ENCODE measurements at places on chromosomes 2 and 18. TPM values are rescaled to one million over a fixed set of nuclear protein-coding genes. Genes with fewer than 3 reads are reported as not detected.

Gene VSNL1
- 4.9 TPM for polyA plus RNA-seq

Gene TUBA4B
- 0.20 TPM for polyA plus RNA-seq

Gene DSG1
- not detected for polyA plus RNA-seq

Gene RGPD4
- 0.03 TPM for polyA plus RNA-seq

Gene ASPRV1
- polyA plus RNA-seq = 2.9 TPM

Gene COLEC11
- polyA plus RNA-seq = 0.40 TPM

Gene CCDC68
- polyA plus RNA-seq = 0.39 TPM

DNA sequence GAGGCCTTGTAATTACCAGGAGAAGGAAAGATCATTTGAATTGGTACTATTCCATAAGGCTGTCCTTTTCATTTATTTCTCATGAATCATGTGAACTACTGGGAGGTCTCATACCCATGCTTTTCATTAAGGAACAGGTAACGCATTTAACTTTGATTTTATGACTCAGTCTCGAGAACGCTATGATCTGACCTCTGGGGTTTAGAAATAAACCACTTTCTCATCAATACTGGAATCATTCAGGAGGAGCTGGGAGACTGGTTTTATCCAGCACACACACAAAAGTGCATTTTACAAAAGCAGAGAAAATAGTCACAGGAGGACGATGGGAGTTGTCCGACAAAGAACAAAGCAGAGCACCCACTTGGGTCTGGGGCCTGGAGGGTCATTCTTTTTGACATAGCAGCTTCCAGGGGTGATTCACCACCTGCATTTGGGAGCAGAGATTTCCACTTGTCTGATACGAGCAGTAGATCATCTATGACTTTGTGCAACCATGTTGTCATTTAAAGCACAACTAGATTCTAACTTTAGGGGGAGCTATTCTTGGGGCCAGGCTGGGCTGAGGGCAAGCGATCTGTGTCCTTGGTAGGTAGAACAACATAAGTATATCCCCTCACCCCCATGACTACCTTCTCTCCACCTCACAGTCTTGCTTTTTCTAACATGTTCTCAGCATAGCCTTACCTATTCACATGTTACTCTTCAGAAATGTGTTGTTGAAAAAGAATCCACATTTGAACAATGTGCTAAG is 95.9 kb upstream of the SCG2 start:
- no peak for DNase-seq

- no peak for DNase-seq
These were observed 250.5 kb downstream of the CAMKMT start for GRCh38 chr2:44612276-44612675.

- DNase-seq = no peak
These were observed 157.1 kb downstream of the FTCDNL1 start for GRCh38 chr2:199693861-199694260.

GRCh38 chr2:205613970-205614559 is 68.2 kb upstream of the NRP2 start:
- DNase-seq = no peak

DNA sequence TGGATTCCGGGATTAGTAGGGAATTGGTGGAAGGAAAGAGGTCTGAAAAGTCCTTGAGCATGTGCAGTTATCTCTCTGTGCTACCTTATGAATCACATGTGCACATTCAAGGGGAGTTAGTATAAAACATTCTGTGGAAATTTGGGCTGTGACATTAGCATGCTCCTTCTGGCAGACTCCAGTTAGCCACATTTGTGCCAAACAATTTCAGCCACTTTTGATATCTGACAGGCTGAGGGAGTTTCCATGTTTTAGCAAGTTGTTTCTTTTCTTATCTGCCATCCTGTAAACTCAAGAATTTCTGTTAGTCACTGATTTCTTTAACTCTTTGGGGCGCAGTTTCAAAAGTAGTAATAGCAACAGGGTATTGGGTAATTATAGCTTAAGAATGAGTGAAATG is 28.3 kb upstream of the GYPC start:
- no peak for DNase-seq

DNA sequence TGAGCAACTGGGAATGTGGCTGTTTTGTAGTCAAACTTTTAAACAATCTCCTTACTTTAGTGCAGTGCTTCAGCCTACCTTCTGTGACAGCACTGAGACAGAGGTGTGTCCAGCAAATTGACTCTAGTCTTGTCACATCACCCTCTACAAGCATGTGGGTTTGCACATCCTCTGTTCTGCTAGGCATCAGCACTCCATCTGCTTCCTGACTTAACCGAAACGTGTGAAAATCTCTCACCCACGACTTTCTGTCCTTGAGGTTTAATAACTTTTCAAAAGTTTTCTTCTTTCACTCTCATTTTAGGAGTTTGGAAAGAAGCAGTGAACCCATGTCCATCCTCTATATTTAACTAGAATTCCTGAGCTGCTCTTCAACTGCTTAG is 42.6 kb downstream of the TTR start:
- DNase-seq = no peak

GRCh38 chr2:15668611-15669305 is 77.1 kb downstream of the DDX1 start:
- no peak for DNase-seq

- no peak for DNase-seq
These were observed 73.5 kb upstream of the SERTAD2 start for GRCh38 chr2:64727013-64727767.

DNA sequence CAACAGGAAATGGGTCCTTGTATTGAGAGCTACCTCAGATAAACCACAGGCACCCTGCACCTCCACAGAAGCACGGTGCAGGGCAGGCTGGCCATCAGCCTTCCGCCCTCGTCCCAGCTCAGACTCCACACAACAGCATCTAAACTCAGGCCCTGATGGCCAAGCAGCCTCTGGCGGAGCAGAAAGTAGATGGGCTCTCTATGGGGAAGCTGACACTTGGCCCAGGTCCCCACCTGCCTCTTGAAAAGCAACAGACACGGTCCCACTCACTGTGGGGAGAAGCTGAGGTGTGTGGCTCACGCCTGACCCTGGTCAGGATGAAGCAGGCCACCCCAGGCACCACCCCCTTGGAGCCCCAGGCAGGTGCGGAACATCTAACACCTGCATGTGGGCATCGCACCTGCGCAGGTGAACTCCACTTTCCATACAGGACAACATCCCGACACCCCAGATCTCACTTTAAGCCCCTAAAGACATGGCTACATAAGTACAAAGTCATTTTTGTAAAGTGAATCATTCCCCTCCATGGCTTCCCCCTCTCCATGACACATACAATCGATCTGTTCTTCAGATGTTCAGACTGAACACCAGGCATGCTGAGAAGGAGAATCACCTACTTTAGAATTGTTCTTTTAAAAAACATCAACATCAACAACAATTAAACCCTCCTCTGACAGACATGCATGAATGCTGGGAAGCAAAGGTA is 208.4 kb downstream of the ZBTB7C start:
- DNase-seq = no peak

DNA sequence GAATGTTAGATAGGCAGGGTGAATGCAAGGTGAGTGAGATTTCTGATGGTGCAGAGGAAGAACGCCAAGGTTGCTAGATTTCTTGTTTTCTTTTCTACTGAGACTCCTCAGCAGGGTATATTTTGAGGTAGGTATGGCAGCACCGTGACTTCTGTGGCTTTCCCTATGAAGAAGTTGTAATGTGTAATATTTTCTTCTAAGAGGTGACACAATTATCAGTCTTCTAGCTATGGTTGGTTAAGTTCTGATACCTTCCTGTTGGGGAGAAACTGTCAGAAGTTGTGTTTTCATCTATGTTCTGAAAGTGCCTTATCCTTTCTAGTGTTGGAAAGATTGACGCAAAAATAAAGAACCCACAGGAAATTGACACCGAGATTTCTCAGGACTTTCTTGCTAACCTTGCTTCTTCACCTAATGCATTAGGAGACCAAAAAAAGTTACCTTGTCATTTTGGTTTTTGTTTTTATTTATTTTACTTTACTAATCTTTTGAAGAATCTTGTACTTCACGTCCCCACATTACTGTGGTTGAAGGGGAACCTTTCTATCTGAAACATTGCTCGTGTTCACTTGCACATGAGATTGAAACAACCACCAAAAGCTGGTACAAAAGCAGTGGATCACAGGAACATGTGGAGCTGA is 11.9 kb downstream of the IL18R1 start:
- no peak for DNase-seq

GRCh38 chr2:110854355-110855081 is 122.1 kb downstream of the ACOXL start:
- no peak for DNase-seq

DNA sequence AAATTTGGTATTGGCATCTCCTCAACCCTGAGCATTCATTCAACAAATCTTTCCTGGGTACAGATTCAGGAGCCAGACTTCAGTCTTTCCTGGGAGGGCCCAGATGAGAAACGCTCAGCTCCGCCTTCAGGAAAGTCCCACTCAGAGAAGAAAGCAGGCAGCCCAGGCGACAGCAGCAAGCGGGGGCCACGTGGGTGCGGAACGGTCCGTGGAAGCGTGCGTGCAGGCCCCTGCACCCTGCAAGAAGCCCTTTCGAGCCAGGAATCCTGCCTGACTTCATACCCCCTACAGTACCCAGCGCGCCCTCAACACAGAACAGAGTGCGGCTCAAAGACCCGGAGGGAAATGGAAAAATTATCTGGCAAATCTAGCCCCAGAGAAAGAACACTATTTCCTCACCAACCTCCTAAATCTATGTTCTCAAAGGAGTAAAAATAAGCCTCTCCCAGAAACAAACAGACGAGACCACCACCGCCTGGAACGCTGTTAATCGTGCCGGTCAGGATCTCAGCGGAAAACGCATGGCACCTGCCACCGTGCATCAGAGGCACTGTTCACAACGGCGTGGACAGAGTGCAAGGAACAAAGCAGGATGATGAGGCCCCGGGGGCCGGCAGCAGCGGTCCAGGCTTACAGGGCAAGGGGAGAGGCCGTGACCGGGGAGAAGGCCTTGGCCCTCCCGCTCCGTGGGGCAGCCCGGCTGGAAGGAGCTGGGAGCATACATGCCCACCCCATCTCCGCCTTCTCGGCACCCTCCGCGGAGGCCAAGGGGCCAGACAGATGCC is 318.3 kb downstream of the EIPR1 start:
- DNase-seq = no peak

DNA sequence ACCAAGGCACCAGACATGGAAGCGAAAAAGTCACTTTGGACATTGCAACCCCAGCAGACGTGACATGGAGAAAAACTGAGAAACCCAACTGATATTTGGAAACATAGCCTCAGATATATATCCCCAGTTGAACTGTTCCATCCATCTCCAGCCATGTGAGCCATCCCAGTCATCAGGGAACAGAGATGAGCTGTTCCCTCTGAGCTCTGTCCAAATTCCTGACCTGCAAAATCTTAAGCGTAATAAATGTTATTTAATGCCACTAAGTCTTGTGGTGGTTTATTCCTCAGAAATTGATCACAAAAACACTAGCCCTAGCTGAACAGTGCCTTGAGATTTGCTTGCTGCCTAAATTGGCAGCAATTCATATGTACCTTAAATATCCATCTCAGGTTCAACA is 182.8 kb downstream of the NRP2 start:
- no peak for DNase-seq

GRCh38 chr2:29075894-29076705 is 1.8 kb upstream of the PCARE start:
- no peak for DNase-seq

- DNase-seq = no peak
These were observed at the start of gene DSC3 for GRCh38 chr18:31042406-31043181. Gene DSC3 (minus strand): TSS chr18:31042742. CDS start chr18:31042660, 82 bp downstream.

DNA sequence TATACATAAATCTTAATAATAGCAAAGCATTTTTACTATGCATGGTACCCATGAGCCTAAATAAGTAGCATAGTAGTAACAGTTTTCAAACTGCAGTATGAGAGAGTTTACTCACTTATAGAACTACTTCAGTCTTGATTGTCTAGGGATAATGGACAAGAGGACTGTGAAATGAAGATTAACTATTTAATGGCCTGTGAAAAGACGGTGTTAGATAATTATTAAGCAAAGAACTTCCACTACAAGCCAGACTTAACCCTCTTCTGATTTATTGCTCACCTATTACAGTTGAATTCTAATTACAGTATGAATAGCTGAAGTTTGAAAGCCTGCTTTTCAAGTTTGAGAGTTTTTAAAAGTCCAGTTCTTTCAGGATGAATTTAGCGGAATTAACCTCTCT is 18.9 kb downstream of the PIK3C3 start:
- no peak for DNase-seq

DNA sequence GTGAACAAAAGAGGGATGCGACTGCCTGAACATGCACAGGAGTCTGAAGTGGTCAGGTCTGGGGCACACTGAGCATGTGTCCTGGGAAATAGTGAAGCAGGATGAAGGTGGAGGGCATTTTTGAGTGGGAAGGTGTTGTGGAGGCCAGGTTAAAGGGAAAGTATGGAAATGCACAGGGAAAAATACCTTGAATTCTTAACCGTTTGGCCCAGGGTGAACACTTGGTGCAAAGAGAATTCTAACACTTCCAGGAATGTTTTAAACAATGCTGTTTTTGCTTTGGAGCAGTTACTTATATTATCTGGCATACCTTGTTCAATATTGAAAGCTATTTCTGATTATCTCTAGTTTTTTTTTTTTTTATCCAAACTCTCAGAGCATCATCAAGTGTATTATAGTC is 623.5 kb downstream of the DCC start:
- no peak for DNase-seq

GRCh38 chr18:74244554-74244953 is 47.2 kb downstream of the CYB5A start:
- DNase-seq = no peak

DNA sequence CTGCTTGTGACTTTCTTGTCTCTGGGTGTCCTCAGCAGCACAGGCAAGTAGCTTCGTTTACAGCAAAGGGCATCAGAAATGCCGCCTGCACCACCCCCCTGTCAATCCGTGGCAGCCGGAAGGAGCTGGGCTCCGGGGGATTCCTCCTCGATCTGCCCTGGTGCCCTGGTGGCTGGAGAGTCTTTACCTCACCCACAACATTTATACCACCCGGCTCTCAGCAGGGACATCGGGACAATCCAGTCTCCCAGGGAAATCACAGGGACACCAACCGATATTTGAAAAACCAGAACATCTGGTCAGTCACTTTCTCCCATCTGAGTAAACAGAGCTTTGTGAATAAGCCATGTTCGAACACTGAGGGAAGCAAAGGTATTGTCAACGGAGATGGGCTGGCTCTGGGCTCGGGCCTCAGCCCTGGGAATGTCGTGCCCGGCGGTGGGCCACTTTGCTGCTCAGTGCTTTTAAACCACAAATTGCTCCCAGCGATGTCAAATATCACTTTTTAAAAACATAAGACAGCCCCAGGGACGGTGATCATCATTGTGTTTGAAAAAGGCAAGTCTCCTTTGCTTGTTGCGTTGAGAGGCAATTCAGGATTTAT is 210.0 kb upstream of the SALL3 start:
- no peak for DNase-seq

All from forelimb muscle (tissue), 1 donor.